ENCODE measurements at places on chromosomes 2 and 18. TPM values are rescaled to one million over a fixed set of nuclear protein-coding genes. Genes with fewer than 3 reads are reported as not detected.

DNA sequence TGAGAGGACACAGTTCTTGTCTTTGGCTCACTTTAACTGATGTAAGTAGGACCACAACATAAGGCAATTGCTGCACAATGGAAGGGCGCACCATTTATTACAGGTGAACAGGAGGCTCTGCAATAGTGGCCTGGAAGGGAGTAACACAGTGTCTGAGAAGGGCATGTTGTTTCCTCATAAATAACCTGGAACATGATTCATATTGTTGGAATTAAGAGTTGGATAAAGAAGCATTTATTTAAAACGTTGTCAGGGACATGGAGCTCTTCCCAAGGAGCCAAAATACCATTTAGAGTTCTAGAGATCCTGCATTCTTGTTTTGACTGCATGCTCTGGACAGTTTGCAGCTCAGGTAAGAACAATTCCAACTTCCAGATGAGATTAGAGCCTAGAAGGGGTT is 110.4 kb downstream of the PLCL1 start:
- DNase-seq, result no peak

- DNase-seq, result no peak
Observed at GRCh38 chr2:217698691-217699090, 304.1 kb downstream of the TNS1 start.

GRCh38 chr2:219451661-219452360 is 17.2 kb downstream of the SPEG start:
- DNase-seq, result no peak

DNA sequence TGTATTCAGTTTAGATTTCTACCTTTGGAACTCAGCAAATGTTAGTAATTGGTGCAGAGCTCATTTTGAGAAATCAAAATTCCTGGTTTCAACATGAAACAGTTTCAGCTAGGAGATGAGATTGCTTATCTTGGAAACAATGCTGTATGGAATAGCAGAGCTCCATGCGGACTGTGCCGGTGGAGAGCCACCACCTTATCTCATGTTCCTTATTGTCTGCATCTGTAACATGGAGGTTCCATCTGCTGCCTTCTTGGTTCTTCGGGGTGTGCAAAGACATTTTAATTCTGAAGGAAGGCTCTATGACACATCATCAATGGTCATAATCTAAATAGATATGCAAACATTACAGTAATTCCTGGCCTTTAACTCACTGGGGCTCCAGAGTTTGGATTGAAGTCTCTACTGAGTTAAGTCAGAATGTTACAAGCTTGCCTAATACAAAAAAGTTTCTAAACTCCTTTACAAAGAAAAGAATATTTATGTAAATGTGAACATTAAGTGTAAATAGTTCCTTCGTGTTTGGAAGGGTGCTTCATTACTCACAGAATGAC is 65.3 kb downstream of the PRKRA start:
- DNase-seq, result no peak

DNA sequence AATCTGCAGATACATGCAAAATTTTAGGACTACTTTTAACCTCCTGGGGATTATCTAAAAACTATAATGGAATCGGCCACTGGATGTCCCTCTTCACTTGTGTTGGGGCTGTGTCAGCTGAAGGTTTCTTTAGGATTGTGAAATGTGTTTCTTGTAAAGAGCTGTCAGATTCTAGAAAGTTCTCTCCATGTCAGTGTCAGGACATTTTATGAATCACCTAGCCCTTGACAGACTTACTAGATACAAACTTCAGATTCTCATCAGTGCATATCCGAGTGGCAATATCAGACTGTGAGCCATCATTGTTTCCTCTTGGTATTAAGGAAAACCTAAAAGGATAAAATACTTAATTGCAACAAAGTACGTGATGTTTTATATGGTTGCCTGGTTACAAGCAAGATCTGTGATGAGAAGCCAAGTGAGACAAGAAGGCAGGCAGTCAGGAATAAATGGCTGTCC is 107.3 kb downstream of the CPS1 start:
- no peak for DNase-seq

DNA sequence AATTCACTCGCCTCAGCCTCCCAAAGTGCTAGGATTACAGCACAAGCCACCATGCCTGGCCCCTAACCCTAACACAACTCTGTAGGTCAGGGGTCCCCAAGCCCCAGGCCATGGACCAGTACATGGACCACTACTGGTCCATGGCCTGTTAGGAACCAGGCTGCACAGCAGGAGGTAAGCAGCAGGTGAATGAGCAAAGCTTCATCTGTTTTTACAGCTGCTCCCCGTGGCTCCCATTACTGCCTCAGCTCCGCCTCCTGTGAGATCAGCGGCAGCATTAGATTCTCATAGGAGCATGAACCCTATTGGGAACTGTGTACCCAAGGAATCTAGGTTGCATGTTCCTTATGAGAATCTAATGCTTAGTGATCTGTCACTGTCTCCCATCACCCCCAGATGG is 201.7 kb downstream of the NRP2 start:
- DNase-seq, result no peak

- DNase-seq, result no peak
Observed at GRCh38 chr2:23843051-23843976, 83.6 kb downstream of the ATAD2B start.

DNA sequence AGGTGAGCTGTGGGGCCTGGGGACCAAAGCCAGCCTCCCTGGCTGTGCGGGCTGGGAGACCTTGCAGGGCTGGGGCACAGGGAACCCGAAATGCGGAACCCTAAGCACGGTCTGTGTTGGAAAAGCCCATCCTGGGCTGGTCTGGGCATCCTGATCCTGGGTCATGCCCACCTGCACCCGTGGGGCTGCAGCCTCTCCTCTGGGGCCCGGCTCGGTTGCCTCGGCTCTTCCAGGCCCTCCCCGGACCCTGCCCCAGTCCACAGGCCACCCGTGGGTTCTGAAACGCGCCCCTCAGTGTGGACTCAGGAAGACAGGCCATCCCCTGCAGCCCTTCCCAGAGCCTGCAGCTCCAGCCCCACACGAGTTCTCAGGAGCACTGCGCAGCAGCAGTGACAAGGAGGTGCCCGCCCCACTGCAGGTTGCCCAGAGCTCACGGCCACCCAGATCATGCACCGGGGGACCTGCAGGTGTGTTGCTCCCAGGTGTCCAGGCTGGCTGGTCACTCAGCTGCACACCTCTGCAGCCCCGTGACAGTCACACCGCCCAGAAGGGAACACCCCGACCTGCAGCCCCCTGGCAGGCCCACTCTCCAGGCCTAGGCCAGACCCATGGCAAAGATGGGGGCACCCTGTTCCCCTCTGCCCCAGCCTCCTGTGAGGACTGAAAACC is 12.2 kb upstream of the NFATC1 start:
- DNase-seq, result no peak

DNA sequence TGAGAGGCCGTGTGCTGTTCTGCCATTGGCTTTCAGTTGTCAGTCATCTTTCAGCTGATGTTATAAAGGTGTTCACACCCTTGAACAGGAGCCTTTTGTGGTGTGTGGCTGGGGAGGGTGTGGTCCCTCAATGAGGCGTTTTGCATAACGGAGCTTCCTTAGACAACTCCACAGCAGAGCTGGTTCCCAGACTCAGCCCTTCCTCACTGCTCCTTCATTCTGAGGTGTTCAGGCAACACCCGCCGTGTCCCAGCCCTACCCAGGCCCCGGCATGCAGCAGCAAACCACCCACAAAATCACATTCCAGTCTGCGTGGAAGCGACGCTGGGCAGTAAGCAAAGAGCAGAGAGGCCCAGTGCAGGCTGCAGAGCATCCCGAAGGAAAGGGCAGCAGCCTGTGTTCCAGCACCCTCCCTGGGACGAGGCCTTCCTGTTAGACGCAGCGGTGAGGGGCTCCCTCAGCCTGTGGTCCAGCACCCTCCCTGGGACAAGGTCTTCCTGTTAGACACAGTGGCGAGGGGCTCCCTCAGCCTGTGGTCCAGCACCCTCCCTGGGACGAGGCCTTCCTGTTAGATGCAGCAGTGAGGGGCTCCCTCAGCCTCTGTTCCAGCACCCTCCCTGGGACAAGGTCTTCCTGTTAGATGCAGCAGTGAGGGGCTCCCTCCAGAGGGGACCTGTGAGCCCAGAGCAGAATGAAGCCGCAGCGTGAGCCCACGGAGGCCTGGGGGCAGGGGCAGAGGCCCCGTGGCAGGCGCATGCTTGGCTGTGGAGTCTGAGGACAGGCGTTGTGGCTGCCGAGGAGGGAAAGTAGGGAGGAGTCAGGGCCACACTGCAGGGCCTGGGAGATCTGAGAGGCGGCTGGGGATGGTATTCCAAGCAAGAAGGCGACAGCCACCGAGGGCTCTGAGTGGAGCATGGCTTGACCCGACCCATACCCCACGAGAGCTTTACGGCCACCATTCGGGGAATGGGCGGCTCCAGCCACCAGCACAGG is 201.8 kb upstream of the HDAC4 start:
- no peak for DNase-seq

GRCh38 chr2:65638443-65638842 is 206.0 kb upstream of the SPRED2 start:
- DNase-seq, result no peak

- DNase-seq, result no peak
Observed at GRCh38 chr18:52160636-52161035, 179.4 kb upstream of the DCC start.

- no peak for DNase-seq
Observed at GRCh38 chr2:98308068-98308467, 38.2 kb upstream of the CNGA3 start.

GRCh38 chr2:207847807-207848544 is 78.3 kb upstream of the FZD5 start:
- no peak for DNase-seq

DNA sequence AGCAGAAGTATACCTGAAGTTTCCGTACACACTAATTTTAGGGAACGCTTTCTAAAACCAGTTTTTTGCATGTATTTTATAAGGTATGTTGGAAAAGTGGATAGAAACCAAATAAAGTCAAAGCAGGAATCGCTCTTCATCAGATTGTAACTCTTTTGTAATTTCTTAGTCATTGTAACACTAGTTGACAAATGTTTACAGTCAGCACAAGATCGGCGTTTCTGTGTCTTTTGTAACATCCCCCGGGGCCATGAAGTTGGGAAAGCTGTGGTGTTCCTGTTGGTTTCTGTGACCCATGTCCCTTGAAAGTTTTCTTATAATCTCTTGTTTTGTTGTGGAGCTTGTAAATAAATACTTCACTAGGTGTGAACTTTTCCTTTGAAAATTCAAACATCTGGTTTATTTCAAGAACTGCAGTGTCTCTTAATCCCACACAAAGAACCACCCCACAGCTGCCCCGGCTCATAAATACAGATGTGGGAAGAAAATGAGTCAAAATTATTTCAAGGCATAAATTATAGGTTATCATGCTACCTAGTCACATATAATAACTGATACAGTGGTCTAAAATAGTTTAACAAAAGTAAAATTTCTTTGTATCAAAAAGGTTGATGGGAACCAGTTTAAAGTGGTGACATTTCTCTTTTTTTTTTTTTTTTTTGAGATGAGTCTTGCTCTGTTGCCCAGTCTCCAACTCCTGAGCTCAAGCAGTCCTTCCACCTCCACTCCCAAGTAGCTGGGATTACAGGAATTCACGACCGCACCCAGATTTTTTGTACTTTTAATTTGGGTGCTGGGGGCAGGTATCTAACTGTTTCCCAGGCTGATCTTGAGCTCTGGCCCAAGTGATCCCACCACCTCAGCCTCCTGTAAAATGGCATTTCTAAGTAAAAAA is 751 bp upstream of the NMI start:
- DNase-seq, result peak; percentile 4

GRCh38 chr18:6943143-6943542 is 174.5 kb downstream of the LAMA1 start:
- no peak for DNase-seq

DNA sequence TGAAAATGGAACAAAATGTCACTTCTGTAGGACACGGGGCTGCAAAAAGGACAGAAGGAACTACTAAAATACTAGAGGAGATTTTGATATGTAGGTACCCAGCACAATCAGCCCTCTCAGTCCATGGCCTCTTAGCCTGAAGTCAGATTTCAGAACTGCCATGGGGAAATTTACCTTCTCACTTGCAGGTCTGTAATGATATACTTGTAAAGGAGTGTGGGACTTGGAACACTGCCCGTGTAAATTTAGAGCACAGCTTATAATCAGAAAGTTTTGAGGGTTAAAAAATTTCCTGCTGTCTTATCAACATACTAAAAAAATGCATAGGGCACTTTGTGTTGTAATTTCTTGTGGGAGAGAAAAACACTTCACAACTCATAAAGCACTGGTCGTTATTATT is 60.6 kb downstream of the ZEB2 start:
- no peak for DNase-seq

DNA sequence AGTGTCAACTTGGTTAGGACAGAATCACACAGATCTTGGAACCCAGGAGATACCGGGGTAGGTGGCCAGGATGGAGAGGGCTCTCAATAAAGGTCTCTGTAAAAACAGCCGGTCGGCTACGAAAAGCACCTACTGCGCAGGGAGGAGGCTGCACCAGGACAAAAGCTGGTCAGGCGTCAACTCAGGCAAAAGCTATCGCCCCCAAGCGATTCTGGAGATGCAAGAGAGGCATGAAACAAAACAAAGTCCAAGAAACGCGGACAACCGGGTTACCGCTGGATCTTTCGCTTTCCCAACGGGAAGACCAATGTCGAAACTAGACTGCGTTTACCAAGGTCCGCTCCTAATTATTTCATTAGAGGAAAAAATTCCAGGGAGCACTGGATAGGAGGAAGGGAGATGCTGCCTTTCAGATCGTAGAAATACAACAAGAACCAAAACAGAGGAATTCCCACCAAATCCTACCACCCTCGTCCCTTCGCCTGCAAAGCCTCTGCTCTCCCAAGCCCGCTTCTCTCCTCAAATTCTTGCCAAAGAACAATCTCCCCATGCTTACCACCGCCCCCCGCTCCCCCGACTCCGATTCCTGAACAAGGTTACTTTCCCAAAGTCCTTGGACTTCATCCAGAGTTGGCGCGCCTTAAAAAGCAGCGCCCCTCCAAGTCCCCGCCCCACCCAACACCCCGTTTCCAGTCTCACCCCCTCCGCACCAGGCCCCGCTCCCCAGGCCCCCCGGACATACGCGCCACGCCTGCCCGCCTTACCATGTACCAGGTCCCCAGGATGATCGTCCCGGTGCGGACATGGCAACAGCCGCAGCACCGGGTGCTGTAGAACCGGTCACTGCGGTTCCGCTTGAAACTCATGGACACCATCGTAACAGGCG is 539 bp downstream of the LAPTM4A start:
- no peak for DNase-seq

GRCh38 chr2:211879323-211879722 is 659.3 kb downstream of the ERBB4 start:
- no peak for DNase-seq

GRCh38 chr2:209425471-209426071 is 1.7 kb downstream of the MAP2 start:
- DNase-seq, result no peak

Gene RGPD3
- 0.44 TPM for total RNA-seq

Gene SIX3
- total RNA-seq, result not detected

Gene ALLC
- total RNA-seq, result not detected

Gene SERPINB2
- total RNA-seq, result 1.2 TPM

Gene CPO
- not detected for total RNA-seq

Gene RTP5
- 0.28 TPM for total RNA-seq

Gene GNAL
- total RNA-seq, result 0.33 TPM

Gene GPR35
- total RNA-seq, result 6.3 TPM

Gene NYAP2
- total RNA-seq, result 0.06 TPM

Gene CTAGE1
- total RNA-seq, result not detected
